ENCODE measurements at places on chromosomes 4 and X.

DNA sequence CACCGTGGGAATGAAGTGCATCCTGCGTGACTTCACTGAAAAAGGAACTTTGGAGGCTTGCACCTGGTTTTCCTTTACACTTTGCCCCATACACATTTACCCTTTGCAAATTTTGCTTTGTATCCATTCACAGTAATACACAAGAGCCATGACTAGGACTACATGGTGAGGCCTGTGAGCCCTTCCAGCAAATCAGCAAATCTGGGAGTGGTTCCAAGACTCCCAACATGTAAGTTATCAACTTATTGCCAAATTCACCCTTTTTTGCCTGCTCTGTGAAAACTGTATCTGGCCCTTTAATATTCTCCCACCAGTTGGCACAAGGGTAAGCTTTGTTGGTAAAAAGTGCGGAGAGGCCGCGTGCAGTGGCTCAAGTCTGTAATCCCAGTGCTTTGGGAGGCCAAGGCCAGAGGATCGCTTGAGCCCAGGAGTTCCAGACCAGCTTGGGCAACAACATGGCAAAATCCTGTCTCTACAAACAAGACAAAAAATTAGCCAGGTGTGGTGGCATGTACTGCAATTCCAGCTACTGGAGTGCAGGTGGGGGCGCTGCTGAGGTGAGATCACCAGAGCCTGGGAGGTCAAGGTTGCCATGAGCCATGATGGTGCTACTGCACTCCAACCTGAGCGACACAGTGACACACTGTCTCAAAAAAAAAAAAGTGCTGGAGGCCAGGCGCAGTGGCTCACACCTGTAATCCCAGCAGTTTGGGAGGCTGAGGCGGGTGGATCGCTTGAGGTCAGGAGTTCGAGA, 5.0 kb downstream of the PRMT9 start:
- DNase-seq = no peak

GRCh38 chr4:77911091-77911490, 48.5 kb downstream of the MRPL1 start:
- no peak for DNase-seq

DNA sequence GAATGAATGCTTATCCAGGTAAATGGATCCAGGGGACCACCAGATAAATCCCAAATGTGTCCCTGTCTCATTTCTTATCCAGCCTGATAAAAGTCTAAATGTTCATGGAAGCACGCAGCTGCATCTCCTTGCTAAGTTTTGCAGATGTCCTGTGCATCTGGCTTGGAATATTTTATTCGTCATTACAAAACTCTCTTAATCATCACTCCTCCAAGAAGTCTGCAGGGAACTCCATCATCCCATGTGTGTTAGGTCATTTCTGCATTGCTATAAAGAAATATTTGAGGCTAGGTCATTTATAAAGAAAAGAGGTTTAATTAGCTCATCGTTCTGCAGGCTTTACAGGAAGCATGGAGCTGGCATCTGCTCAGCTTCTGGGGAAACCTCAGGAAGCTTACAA, 297.2 kb downstream of the HS3ST1 start:
- DNase-seq = no peak

GRCh38 chrX:37302569-37302968, 46.6 kb upstream of the PRRG1 start:
- DNase-seq = no peak

DNA sequence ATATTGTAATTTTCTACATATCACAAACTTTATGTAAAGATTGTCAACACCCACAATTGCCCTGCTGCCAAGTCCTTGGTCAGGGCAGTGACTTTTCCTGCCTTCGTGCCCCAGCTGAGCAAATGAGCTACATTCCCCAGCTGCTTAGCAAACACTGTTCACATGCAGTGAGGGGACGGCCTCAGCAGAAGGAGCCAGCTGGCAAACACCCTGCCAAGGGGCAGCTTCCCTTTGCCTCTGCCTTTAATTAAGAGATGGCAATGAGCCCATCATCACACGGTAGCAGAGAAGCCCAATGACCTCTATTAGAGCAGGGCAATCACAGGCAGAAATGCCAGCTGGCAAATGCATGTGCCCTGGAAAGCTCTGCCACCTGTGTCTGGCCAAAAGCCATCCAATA, 253.4 kb downstream of the EPHA5 start:
- DNase-seq = no peak

- no peak for DNase-seq
Measured at GRCh38 chr4:39330353-39330752, 35.8 kb downstream of the RFC1 start.

GRCh38 chr4:23224684-23225420, 532.1 kb downstream of the GBA3 start:
- no peak for DNase-seq

- DNase-seq = no peak
Measured at GRCh38 chr4:118356731-118357130, 3.9 kb upstream of the PRSS12 start.
